ENCODE measurements at places on chromosomes 3 and 15.

GRCh38 chr3:18740631-18741583 lies 315.8 kb upstream of the SATB1 start:
- DNase-seq: no peak

- DNase-seq: no peak
Measured at GRCh38 chr15:58864602-58865424, 68.7 kb downstream of the SLTM start.

GRCh38 chr15:78012643-78013077 lies 64.9 kb downstream of the TBC1D2B start:
- DNase-seq: no peak

DNA sequence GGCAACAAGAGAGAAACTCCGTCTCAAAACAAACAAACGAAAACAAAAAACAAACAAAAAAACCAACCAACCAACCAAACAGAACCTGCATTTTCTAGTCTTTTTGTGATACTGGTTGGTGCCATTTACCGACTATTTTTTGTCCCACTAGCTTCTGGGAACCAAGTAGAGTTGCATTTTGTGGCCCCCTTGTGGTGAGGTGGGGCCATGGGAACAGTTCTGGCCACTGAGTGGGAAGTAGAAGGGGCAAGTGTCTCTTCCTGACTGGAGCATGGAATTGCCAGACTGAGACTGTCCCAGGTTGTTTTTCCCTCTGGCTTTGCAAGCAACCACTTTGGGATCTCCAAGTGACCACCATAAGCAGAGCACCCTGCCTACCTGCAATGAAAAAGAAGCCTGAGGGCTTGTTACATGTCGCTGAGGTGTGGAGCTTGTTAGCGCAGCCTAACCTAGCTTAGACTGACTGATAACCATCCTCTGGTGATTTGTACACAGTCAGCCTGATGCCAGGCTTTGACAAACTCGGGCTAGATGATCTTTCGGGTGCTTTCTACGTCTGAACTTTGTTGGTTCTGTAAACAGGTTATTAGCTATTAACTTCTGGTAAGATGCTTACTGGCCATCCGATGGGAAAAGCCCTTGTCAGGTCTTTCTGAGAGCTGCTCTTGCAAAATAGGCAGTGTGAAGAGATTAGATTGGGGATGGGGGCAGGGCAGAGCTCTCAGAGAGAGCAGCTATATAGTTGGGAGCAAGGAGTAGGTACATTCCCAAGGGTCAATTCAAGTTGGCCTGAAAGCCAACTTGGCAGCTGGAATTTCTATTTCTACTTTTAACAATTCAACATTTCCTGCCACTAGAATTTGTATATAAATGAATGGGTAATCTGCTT lies 172.2 kb downstream of the SSR3 start:
- DNase-seq: peak; percentile 4

- no peak for DNase-seq
Measured at GRCh38 chr3:35257641-35258040, 381.7 kb upstream of the ARPP21 start.

DNA sequence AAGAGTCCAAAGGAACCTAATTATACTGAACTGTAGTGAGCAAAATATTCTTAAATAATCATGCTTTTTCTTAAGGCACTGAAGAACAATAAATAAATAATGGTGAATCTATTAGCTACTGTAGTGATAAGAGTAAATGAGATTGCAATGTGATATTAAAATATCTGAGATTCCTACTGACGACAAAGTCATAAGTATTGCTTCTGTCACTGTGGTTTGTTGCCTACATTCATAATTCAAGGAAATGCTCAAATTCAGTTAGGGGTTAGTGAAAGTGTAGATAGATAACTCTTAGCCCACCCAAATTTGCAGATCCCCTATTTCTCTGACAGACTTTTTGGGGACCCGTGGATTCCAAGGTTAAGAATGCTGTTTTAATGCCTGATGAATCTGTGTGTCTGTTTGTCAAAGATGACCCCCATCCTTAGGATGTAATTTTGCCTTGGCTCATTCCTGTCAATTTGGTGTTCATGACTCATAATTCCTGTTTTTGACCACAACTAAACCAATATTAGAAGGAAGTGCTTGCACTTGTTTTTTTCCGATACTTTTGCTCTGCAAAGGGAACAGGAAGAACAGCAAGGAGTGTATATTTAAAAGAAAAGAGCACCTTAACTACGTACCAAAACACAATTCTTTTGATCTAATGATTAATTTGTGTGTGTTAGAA lies 86.7 kb downstream of the MAGI1 start:
- no peak for DNase-seq

DNA sequence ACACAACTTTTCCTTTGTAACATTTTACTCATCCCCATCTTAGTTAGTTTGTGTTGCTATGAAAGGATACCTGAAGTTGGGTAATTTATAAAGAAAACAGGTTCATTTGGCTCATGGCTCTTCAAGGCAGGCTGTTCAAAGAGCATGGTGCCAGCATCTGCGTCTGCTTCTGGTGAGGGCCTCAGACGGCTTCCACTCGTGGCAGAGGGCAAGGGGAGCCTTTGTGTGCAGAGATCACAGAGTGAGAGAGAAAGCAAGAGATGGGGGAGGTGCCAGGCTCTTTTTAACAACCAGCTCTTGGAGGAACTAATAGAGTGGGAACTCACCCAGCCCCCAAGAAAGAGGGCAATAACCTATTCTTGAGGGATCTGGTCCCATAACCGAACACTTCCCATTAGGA lies 23.1 kb downstream of the PLA2G4F start:
- no peak for DNase-seq

GRCh38 chr15:42504631-42505030 lies 9.2 kb downstream of the SNAP23 start:
- DNase-seq: no peak

- DNase-seq: no peak
Measured at GRCh38 chr3:74532446-74532845, 82.0 kb downstream of the CNTN3 start.

GRCh38 chr15:101641129-101641764 lies 10.9 kb downstream of the TM2D3 start:
- DNase-seq: peak; percentile 1

DNA sequence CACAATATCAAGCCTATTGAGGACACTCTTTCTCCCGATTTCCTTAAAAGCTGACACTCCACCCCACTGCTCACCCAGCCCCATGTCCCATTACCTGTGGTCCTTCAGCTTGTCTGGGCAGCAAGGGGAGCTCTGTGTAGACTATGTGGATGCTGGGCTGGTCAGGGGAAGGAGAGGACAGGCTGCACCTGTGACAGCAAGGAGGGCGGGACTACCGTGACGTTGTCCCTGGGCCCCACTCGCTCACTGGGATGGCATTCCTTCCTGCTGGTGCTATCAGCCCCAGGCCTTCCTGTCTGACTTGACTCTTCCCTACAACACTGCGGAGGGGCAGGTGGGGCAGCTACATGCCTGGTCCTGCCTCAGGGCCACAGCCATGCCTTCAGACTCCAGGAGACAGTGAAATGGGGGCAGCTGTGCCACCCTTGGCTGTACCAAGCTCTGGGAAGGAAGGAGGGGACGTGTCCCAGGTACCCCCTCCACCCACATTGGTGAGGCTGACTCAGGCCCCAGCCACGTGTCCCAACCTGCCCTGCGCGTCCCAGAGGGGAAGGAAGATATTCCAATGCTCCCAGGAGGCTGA lies at the start of gene TMEM40:
Gene TMEM40, minus strand, starts transcription at position 163 of the 583 bp plus-strand sequence. CDS start 9,427 bp downstream, outside the sequence.
- no peak for DNase-seq

DNA sequence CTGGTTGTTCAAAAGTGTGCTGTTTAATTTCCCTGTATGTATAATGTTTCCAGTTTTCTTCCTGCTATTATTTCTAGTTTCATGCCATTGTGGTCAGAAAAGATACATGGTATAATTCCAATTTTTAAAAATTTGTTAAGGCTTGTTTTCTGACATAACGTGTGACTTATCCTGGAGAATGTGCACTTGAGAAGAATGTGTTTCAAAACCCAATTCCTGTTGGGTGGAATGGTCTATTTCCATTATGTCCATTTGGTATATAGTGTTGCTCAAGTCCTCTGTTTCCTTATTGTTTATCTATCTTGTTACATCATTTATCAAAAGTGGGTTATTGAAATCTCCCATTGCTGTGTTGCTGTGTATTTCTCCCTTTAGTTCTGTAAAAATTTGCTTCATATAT lies 215.4 kb downstream of the GREM1 start:
- no peak for DNase-seq

DNA sequence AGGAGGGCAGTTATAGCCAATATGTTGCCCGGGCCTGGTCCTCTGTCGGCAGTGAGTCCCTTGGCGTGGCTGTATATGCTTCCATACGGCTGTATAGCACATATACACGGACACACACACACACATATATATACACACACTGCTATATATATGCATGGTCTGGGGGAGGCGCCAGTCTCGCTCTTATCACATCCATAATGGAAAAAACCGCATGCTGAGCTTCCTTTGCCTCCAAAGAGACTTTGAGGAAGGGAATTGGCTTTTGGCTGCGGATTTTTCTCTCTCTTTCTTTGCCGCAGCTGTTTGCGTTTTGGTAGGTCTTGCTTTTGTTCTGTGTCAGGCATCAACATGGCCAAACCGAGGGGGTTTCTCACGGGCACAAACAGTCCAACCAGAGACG lies 11.3 kb upstream of the TMEM115 start:
- DNase-seq: peak; percentile 26

DNA sequence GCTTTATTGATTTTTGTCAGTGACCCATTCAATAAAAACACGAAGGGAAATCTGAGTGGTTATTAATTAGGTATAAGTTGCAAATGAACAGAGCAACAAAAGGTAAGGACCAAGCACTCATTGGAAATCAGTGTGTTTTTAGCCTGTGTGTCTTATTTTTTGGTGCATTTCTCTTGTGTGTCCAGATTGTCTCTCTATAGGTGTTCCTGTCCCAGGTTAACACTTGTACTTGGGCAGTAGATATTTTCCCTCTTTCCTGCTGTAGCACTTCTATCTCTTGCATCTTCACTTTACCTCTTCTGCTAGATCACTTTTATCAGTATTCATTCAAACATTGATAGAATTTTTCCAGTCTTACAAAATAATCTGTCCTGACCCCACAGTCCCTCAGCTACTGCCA lies 37.0 kb downstream of the MAPK6 start:
- DNase-seq: no peak

GRCh38 chr3:112005091-112005672 lies 6.5 kb downstream of the TAGLN3 start:
- DNase-seq: no peak

- DNase-seq: no peak
Measured at GRCh38 chr15:101200181-101200580, 51.7 kb downstream of the CHSY1 start.

DNA sequence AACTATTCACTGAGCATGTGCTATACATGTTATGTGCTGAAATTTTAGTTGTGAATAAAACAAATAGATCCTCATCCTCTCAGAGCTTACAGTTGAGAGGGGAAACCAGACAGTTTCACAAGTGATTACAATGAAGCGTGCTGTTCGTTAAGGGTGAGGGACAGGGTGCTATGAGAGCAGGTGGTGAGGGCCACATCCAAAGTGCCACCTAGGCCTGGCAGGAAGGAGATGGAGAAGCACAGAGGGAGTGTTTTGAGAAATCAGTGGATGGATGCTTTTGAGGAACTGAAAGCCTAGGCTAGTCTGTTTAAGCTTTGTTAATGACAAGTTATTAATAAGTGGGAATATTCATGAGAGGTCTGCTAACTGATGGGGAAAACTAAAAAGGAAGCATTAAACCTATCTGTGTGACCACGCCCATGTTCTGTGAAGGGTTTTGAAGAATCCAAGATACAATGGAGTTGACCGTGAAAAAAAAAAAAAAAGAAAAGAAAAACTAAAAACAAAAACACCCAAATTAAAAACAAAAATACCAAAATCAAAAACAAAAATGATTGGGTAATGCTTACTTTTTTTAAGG lies 7.3 kb downstream of the MCTP2 start:
- DNase-seq: no peak

DNA sequence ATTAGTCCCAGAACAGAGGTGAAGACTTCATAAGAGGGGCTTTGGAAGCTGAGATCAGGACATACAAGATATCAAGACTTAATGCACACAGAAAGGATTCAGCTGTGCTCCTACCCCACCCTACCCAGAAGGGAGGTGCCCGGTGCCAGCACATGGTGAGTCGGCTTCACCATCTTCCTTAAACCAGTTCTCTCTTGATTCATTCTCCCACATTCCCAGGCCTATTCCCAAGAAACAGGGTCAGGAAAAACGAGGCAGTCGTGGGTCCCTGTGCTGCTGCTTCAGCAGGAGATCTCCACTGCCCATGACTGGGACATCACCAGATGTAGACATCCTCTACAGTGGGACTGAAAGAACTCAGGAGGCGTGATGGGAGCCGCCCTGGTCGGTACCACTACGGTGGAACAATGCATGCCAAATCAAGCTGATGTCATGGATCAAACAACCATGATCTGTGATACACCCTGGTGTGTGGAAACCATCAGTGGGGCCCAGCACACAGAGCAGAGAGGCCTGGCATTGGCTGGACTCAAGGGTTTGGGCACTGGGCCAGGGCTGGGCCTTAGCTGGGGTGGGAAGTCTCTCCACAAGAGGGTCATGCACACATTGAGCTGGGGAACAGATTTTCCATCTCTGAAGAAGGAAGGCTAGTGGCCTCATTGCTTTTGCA lies 41.9 kb downstream of the CCDC12 start:
- peak; percentile 16 for DNase-seq

GRCh38 chr3:14119651-14120050 lies 5.0 kb downstream of the CHCHD4 start:
- no peak for DNase-seq

GRCh38 chr3:53483821-53484220 lies 10.6 kb upstream of the CACNA1D start:
- no peak for DNase-seq

GRCh38 chr15:36841193-36841592 lies 259.2 kb downstream of the MEIS2 start:
- DNase-seq: no peak

DNA sequence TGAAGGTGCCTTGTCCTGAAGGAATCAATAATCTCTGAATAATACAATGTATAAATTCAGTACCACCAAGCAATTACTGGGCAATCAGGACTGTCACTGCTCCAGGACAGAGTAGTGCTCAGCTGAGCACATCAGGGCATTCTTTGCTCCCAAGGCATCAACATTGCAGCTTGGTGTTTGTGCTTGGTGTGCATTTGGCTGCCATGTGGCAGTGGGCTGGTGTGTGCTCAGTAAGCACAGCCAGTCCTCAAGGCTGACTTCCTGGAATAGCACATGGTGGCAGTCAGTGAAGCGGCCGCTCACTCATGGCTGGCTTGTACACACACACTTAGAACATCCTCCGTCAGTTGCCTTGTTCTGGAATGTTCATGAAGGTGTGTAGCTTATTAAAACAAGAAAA lies 217.0 kb downstream of the EPHB1 start:
- DNase-seq: no peak

Measured in NCI-H1092 treated with DMSO at 0.1 percent for 48 hours (cell line).